ENCODE measurements at places on chromosomes 2 and 18.

GRCh38 chr18:13831864-13832508 lies 8.0 kb downstream of the MC5R start:
- DNase-seq = no peak

DNA sequence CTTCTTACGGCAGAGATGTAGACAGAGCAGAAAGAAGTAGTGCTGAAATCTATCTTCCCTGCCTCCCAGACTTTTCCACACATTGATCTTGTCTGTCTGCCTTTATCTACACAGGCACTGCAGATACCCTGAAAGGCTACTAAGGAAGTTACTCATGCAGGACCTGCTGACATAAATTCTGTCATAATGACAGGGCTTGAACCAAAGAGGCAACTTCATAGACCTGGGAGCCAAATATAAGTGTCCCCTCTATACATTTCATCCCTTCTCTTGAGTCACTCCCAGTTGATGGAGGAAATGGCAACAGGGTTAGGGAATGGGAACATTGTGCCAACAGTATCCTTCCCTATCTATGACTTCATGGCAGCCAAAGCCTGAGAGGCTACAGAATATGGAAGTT lies 157.5 kb downstream of the TNS1 start:
- DNase-seq = no peak

GRCh38 chr2:187329586-187329985 lies 118.5 kb downstream of the CALCRL start:
- DNase-seq = no peak

GRCh38 chr2:188675391-188676009 lies 298.7 kb upstream of the COL3A1 start:
- DNase-seq = peak; percentile 78

DNA sequence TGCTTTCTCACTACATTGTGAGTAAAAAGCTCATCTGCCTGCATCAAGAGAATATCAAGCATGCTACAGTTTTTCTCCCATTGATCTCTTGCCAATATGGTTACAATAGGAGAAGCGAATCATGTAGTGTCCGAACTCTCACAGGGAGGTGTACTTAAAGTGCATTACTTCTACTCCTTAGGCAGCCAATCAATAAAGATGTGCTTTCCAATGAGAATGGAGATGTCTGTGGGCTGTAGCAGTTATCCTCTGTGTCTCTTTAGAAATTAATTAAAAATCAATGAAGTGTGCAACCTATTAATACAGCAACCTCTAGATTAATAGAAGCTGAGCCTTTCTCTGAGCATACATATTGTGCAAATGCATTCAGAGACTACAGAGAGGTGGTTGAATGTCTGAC lies 883.7 kb downstream of the CPS1 start:
- no peak for DNase-seq

DNA sequence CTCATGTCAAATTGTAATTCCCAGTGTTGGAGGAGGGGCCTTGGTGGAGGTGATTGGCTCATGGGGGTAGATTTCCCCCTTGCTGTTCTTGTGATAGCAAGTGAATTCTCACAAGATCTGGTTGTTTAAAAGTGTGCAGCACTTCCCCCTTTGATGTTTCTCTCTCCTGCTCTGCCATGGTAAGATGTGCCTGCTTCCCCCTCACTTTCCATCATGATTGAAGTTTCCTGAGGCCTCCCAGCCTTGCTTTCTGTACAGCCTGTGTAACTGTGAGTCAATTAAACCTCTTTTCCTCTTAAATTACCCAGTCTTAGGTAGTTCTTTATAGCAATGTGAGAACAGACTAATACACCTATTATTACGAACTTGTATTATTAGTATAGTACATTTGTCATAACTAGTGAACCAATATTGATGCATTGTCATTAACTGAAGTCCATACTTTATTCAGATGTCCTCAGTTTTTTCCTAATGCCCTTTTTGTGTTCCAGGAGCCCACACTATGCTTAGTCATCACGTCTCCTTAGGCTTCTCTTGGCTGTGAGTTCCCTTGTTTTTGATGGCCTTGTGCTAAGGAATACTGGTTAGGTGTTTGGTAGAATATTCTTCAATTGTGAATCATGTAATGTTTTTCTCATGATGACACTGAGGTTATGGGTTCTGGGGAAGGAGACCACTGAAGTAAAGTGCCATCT lies 4.5 kb upstream of the MAP3K2 start:
- peak; percentile 61 for DNase-seq

DNA sequence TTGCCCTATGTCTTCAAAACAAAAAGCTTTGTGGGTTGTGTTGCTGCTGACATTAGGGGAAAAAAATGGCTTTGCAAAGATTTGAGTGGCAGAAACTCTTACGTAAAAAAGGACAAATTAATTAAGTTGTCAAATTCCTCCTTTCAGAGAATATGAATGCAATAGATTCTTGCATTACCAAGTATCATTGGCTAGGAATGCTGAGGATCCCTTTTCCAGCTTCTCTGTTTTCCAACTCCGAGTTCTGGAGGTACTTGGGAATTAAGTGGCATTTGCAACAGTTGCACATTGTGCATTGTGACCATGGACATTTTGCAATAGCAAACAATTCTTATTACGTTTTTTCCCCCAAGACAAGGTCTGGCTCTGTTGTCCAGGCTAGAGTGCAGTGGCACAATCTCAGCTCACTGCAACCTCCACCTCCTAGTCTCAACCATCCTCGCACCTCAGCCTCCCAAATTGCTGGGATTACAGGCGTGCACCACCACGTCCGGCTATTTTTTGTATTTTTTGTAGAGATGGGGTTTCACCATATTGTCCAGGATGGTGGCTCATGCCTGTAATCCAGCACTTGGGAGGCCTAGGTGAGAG lies 29.9 kb upstream of the PPP1CB start:
- DNase-seq = no peak

- no peak for DNase-seq
These were observed 243.4 kb upstream of the ID2 start for GRCh38 chr2:8438476-8438875.

DNA sequence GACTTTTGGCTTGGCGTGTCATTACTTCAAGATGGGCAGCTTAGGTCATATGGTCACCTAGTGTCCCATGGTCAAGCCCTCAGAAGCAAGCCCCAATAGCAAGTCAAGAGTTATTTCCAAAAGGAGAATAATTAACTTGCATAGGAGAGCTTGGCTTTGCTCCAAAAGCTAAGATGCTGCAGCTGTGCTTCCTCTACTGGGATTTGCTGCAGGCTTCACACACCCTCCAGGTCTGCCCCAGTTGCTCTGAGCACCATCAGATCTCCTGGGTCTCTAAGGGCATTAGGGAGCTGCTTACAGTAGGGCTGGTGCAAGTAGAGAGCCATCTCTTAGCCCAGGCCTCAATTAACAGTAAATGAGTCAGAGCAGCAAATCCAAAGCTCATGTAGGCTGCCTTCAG lies 46.6 kb downstream of the THUMPD2 start:
- DNase-seq = no peak

DNA sequence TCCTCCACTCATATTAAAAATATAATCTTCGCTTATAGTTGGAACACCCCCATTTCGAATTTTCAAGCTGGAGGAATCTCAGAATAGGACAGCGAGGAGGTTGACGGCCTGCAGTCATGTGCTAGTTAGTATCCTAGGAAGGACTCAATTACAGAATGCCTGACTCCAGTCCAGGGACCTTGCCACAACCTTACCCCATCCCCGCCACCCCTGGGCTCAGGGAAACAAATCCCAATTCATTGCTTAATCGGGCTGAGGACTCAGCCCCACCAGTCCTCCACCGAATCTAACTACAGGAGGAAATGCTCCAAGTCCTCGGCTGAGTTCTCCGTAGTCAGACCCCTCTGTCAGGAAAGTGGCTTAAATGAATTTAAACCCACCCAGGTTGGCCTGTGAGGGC lies 31.7 kb upstream of the ZBTB7C start:
- DNase-seq = no peak

- DNase-seq = peak; percentile 73
These were observed 108.0 kb upstream of the LDAH start for GRCh38 chr2:20930928-20931327.

GRCh38 chr2:153623020-153623419 lies 144.5 kb upstream of the RPRM start:
- no peak for DNase-seq

GRCh38 chr2:112032689-112033465 lies 22.2 kb upstream of the TMEM87B start:
- DNase-seq = peak; percentile 83

- peak; percentile 65 for DNase-seq
These were observed 21.8 kb downstream of the ATAD2B start for GRCh38 chr2:23905155-23905554.

DNA sequence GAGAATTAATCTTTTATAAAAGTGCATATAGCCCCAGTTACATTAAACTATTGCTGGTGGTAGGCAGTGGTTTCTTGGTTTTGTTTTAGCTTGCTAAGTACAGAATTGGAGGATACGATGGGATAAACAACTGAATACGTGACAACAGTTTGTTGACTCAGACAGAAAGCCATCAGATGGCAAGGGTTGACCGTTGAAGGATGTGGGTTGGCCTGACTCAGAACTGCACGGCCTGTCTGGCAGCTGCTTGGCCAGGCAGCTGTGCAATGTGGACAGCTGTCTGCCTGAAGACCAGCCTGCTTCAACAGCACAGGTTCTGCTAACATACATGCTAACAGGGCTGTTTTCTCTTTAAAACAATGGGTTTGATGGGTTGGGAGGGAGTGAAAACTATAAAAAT lies 46.6 kb downstream of the PRKRA start:
- peak; percentile 60 for DNase-seq

DNA sequence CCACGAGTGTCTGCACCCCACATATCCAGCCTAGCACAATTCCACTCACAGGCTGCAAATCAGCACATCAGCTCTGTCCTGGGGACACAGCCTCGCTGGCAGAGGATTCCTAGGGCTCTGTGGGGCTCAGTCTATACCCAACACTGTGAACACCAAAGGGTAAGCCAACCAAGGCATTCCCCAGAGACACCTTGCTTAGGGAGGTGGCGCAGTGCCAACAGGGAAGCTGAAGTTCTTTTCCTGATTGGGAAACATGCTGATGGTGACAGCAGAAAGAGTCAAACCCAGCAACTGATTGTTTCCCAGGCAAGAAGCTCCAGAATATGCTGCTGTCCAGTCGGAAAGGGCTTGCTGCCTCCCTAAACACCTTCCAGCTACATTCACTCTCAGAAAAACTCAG lies 55.8 kb downstream of the TTC32 start:
- no peak for DNase-seq

GRCh38 chr2:125479143-125479636 lies 1176.8 kb upstream of the GYPC start:
- no peak for DNase-seq

DNA sequence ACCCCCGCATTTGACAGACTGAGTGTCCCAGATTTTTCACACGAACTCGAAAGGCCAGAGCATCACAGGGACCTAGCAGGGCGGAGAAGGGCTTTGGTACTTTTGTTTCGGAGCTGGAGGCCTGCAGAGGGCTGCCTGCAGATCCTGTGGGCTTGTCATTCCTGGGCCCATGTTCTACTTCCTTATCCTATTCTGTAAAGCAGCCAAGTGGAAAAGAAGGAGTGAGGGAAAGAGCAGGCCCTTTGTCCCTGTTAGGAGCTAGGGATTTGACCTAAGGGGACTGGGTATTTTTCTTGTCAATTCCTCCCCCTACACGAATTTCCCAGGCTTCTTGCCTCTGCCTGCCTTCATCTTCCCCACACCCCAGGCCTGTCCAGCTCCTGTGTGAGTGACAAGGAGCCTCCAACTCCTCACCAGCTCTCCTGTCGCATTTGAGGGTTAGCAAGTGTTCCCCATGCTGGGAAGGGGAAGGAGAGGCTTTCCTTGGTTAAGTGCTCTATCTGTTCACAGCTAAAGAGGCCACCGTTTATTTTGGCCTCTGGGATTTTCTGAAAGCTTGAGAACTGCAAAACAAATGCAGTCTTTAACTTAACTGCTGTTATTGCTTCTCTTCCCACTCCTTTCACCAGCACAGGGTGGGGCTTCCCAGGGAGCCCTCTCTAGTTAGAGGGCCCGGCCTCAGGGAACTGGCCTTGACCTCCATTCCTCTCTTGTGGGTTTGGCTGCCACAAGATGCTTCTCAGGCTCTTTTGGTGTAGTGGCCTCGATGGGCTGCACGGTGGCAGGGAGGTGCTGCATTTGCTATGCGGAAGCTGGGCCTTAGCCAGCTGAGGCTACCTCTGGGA lies 61.2 kb downstream of the SGPP2 start:
- no peak for DNase-seq

DNA sequence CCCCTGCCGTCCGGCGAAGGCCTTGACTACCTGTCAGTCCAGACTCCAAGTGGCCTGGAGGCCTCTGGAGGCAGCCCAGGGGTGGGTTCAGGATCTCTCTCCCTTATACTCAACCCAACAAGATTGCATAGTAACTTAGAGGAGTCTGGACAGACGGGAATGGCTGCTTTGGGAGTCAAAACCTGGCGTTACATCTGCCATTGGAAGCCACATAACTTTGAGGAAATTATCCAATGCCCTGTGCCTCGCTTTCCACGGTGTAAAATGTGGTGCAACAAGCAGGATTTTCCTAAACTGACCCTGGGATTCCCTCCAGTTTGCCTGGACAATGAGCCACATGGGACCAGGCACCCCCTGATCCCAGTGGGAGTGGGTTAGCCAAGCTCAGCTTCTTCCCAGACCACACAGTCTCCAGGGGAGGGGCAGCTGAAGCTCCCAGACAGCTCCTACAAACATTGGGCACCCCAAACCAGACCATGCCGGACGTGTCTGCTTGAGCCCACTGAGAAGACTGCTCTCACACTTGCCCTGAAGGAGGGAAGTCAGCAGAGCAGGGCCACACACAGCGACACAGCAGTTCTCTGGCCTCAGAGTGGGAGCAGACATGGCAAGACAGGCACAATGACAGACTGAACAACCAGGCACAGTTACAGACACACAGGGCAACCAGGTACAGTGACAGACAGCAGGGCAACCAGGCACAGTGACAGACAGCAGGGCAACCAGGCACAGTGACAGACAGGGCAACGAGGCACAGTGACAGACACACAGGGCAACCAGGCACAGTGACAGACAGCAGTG lies 65.6 kb upstream of the RAB6C start:
- DNase-seq = no peak

DNA sequence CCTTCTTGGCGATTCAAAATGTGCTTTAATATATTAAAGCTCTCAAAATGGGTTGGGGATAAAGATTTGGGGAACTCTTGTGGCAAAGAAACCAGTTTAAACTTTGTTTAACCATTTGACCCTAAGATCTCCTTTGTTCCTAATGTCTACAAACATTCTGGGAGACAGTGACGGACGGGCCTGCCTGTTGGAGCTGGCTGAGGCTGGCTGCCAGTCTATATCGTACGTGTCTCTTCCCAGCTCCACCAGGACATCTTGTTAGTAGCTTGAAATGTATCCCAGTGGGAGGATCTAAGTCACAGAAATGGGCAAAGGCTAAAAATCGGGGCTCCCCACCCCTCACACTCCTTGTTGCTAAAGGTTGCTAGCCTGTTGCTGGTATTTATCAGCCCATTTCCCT lies 30.7 kb downstream of the ZNF532 start:
- DNase-seq = no peak

GRCh38 chr2:96747061-96747617 lies 7.3 kb upstream of the LMAN2L start:
- no peak for DNase-seq

GRCh38 chr2:122883849-122884248 lies 1128.4 kb downstream of the TSN start:
- DNase-seq = no peak
